DND-41 (cell line): ENCODE measurements at places on chromosomes 13 and 19.

GRCh38 chr13:112635323-112635722 lies 47.4 kb upstream of the TUBGCP3 start:
- peaks cover 7% of the 10 kb centered on the region for H3K27me3 ChIP-seq
- H3K4me1 ChIP-seq, result no peaks in the 10 kb centered on the region
- H3K27ac ChIP-seq, result no peak overlapping the region
- no peaks in the 10 kb centered on the region for H3K36me3 ChIP-seq

- peaks cover 4% of the 10 kb centered on the region for H3K27me3 ChIP-seq
- no peaks in the 10 kb centered on the region for H3K4me1 ChIP-seq
- H3K27ac ChIP-seq, result no peak overlapping the region
- H3K36me3 ChIP-seq, result no peaks in the 10 kb centered on the region
Measured at GRCh38 chr13:112329376-112329775, 46.8 kb upstream of the SPACA7 start.

DNA sequence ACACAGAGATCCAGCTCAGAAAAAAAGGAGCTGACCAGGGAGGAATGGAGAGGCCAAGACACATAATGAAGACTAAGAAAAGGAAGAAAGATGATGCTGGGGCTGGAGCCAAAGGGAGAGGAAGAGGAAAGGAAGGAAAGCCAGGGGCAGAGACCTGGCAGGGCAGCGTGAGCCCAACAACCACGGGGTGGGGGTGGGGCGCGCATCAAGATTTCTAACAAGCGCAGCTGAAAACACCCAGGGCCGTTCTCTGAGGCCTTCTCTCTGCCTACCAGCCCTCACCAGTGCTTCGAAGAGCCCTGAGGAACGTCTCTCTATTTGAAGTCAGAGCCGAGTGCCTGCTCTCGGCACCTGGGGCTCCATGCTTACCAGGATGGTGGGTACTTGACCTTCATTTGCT lies 23.6 kb upstream of the POU2F2 start:
- no peaks in the 10 kb centered on the region for H3K4me1 ChIP-seq
- peaks cover 25% of the 10 kb centered on the region for H3K27me3 ChIP-seq
- H3K4me3 ChIP-seq, result no peak overlapping the region

GRCh38 chr13:111259058-111259457 lies 61.4 kb upstream of the TEX29 start:
- H3K27me3 ChIP-seq, result no peaks in the 10 kb centered on the region
- peaks cover 74% of the 10 kb centered on the region for H3K36me3 ChIP-seq
- H3K4me1 ChIP-seq, result no peaks in the 10 kb centered on the region

- no peak overlapping the region for H3K4me3 ChIP-seq
- DNase-seq, result no peak
- no peaks in the 10 kb centered on the region for H3K36me3 ChIP-seq
Measured at GRCh38 chr13:51333421-51333820, 6.1 kb upstream of the SERPINE3 start.

GRCh38 chr13:102039264-102039663 lies 362.6 kb downstream of the FGF14 start:
- H3K36me3 ChIP-seq, result no peaks in the 10 kb centered on the region
- no peak for DNase-seq
- peaks cover 3% of the 10 kb centered on the region for H3K27me3 ChIP-seq
- no peak overlapping the region for H3K4me3 ChIP-seq
- H3K27ac ChIP-seq, result no peak overlapping the region
